K562 (cell line): ENCODE measurements at places on chromosomes 1 and 21. TPM values are rescaled to one million over a fixed set of nuclear protein-coding genes. Genes with fewer than 3 reads are reported as not detected.
A peak's percentile ranks its signal among the peaks of the same experiment; 100 is the strongest.

Gene FCMR
- total RNA-seq = 0.54 and 0.82 TPM in 2 replicates

Gene GPA33
- total RNA-seq = 0.07 and 0.13 TPM in 2 replicates

Gene TMEM125
- total RNA-seq = 0.45 TPM in 1 of 2 replicates, not detected in the other

Gene SERPINC1
- 0.62 and 1.1 TPM in 2 replicates for total RNA-seq

Gene CYP4Z1
- not detected in 2 replicates for total RNA-seq

DNA sequence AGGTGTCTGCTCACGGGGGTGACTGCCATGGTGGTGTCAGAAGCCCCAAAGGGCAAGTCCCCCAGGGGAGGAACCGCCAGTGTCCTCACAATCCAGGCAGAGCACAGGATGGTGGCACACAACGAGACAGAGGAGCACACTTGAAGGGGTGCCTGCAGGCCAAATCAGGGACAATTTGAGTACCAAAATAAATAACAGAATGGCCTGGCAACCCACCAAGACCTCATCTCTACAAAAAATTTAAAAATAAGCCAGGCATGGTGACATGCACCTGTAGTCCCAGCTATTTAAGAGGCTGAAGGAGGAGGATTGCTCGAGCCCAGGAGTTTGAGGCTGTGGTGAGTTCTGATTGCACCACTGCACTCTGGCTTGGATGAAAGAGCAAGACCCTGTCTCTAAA lies 38.2 kb downstream of the TIAM1 start:
- no peak overlapping the region for H3K4me3 ChIP-seq
- no peaks in the 10 kb centered on the region for H3K36me3 ChIP-seq
- H3K27me3 ChIP-seq = peaks cover 4% of the 10 kb centered on the region; the same call in 1 of the 2 replicates
- DNase-seq = no peak

GRCh38 chr1:20601129-20601825 lies 12.4 kb downstream of the CDA start:
- H3K27ac ChIP-seq = no peak overlapping the region
- no peak overlapping the region for H3K4me3 ChIP-seq
- DNase-seq = peak; percentile 70
- H3K36me3 ChIP-seq = no peaks in the 10 kb centered on the region
- peaks cover 7% of the 10 kb centered on the region; the same call in 1 of the 2 replicates for H3K27me3 ChIP-seq

- no peak for DNase-seq
- H3K27me3 ChIP-seq = no peaks in the 10 kb centered on the region
- peak overlapping the region; percentile 96 for H3K4me3 ChIP-seq
- H3K27ac ChIP-seq = peak overlapping the region; percentile 97
- H3K36me3 ChIP-seq = peaks cover 15% of the 10 kb centered on the region; the same call in 2 of the 3 replicates
- peaks cover 14% of the 10 kb centered on the region; the same call in 2 of the 3 replicates for H3K4me1 ChIP-seq
Measured at GRCh38 chr1:229507502-229507901, 639 bp downstream of the NUP133 start.

- H3K4me3 ChIP-seq = no peak overlapping the region
- no peak for DNase-seq
- no peak overlapping the region for H3K27ac ChIP-seq
- H3K4me1 ChIP-seq = no peaks in the 10 kb centered on the region
- no peaks in the 10 kb centered on the region for H3K36me3 ChIP-seq
Measured at GRCh38 chr1:20325407-20325843, 34.8 kb downstream of the VWA5B1 start.

- no peak for DNase-seq
- no peak overlapping the region for H3K27ac ChIP-seq
- no peaks in the 10 kb centered on the region for H3K4me1 ChIP-seq
- no peak overlapping the region for H3K4me3 ChIP-seq
- H3K36me3 ChIP-seq = no peaks in the 10 kb centered on the region
- no peaks in the 10 kb centered on the region for H3K27me3 ChIP-seq
Measured at GRCh38 chr1:107804134-107804533, 160.8 kb downstream of the VAV3 start.

GRCh38 chr1:239814306-239814881 lies 277.3 kb upstream of the FMN2 start:
- H3K4me1 ChIP-seq = no peaks in the 10 kb centered on the region
- H3K27me3 ChIP-seq = no peaks in the 10 kb centered on the region
- DNase-seq = no peak
- H3K27ac ChIP-seq = no peak overlapping the region
- H3K36me3 ChIP-seq = no peaks in the 10 kb centered on the region

DNA sequence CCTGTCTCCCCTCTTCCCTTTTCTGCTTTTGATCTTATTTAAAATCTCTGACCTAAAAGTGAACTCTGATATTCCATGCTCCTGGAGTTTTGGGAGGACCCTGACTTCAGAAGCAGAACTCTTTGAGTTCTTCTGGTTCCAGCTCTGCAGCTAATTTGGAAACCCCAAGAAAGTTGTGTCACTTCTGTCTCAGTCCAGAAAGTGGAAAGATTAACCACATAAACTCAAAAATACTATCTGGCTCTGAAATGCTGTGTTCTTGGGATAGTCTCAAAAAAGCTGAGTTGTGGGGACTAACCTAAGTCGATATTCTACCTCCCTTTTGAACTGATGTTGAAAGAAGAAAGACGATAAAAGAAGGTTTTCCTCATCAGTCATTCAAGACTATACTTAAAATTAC lies 59.8 kb downstream of the ITPKB start:
- H3K27ac ChIP-seq = no peak overlapping the region
- H3K36me3 ChIP-seq = no peaks in the 10 kb centered on the region
- no peak overlapping the region for H3K4me3 ChIP-seq
- peaks cover 6% of the 10 kb centered on the region for H3K4me1 ChIP-seq
- no peak for DNase-seq

DNA sequence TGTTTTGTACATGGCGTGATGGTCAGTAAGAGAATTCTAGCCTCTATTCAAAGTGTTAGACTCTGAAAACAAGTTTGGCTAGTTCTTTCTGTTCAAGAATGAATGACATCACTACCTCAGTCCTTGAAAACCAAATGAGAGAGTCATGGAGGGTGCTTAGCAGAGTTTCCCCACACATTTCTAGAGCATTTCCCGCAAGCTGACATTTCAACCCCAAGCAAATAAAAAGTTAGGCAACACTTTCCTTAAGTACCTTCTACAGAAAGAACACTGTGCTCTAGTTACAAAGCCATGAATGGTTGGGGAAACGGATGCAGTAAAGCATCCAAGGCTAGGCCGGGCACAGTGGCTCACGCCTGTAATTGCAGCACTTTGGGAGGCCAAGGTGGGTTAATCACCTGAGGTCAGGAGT lies 47.9 kb upstream of the SLC44A3 start:
- no peak overlapping the region for H3K4me3 ChIP-seq
- DNase-seq = no peak
- H3K36me3 ChIP-seq = no peaks in the 10 kb centered on the region
- no peaks in the 10 kb centered on the region; the same call in 2 of the 3 replicates for H3K27me3 ChIP-seq

DNA sequence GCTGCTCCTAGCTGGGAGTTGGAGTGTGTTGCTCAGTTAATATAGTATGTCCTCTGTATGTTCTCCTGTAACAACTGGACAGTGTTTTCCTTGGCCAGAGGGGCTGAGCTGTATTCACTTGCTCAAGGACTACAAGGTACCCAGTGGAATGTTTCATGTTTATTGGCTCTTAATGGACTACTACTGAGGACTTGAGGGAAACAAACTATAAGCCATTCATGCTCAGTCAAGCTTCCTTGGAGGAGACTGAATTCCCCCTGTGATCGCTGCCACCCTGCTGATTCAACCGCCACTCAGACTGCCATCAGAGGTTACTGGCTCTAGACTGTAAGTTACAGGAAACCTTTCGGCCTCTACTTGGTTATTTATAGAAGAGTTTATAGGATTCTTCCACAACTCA lies 166.6 kb downstream of the ZC3H11B start:
- DNase-seq = no peak
- no peak overlapping the region for H3K27ac ChIP-seq
- H3K4me1 ChIP-seq = no peaks in the 10 kb centered on the region
- H3K36me3 ChIP-seq = no peaks in the 10 kb centered on the region
- no peak overlapping the region for H3K4me3 ChIP-seq

DNA sequence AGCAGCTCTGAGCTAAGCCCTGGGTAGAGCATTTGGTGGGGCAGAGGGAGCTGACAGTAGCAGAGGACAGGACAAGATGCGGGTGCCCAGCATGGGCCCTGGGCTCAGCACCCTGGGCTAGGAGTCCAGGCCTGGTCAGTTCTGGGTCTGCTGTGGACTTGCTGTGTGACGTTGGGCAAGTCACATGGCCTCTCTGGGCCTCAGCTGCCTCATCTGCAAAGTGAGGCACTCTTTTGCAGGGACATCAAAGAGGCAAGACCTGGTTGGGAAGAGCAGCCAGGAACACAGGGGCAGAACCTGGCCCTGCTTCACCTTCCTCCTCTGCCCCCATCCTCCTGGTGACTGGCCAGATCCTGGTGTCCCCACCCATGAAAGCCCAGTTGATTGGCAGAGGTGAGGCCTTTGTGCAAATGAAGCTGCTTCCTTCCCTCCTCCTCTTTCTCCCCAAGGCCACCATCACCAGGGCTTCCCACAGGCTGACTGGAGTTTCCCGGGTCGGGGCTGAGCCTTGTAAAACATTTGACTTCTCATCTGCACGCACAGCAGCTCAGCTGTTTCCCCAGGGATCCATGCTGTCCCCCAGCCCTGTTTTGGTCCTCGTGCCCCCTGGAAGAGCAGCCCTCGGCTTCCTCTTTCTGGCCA lies 350.5 kb downstream of the MATN1 start:
- DNase-seq = no peak
- H3K27ac ChIP-seq = no peak overlapping the region

GRCh38 chr1:64839732-64840405 lies 95.0 kb downstream of the RAVER2 start:
- H3K27ac ChIP-seq = no peak overlapping the region
- no peak overlapping the region for H3K4me3 ChIP-seq
- H3K36me3 ChIP-seq = peaks cover 72% of the 10 kb centered on the region; the same call in 2 of the 3 replicates
- no peaks in the 10 kb centered on the region for H3K4me1 ChIP-seq

DNA sequence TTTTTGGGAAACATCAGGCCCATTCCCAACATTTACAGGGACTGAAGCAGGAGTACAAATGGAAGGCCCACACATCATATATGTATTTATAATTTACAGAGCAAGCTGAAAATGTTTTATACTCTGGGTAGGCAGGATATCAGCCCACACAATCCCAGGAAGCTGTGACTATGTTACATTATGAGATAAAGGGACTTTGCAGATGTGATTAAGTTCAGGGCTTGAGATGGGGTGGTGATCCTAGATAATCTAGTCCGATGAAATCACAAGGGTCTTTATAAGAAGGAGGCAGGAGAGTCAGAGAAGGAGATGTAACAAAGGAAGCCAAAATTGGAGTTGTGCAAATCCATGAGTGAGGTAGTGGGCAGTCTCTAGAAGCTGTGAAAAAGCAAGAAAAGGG lies 160.5 kb downstream of the PDE4B start:
- H3K27me3 ChIP-seq = no peaks in the 10 kb centered on the region
- no peak overlapping the region; the same call in 2 of the 3 replicates for H3K27ac ChIP-seq
- H3K4me3 ChIP-seq = no peak overlapping the region

DNA sequence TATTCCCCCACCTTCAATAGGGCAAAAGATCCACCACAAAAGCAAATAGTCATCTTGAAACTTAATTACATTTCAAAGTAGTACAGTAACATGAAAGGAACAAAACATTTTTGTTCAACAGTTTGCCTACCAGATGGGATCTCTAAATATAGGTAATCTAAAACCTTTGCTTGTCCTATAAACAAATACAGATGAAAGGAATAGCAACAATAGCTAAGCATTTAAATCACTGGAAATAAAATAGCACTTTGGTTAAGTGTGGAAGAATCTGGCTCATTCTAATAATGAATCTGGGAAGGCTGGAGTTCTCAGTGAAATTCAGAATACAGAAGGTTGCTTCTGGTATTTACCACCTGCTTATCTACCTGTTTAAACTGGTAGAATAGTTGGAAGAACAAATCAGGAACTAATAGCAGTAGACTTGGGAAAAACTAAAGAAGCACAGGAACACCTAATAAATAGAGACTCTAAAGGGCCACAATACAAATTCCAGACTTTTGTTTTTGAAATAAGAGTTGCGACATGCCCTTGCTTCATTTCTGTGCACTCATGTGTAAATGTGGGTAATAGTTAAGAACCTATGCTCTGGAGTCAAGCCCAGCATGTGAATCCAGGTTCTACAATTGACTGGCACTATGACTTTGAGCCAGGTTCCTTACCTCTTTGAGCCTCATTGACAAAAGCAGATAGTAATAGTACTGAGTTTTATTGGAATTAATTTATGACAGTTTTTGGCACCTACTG lies 2.3 kb upstream of the LYPLAL1 start:
- H3K27ac ChIP-seq = no peak overlapping the region
- no peak overlapping the region for H3K4me3 ChIP-seq
- H3K27me3 ChIP-seq = no peaks in the 10 kb centered on the region
- peaks cover 4% of the 10 kb centered on the region; the same call in 1 of the 3 replicates for H3K36me3 ChIP-seq

DNA sequence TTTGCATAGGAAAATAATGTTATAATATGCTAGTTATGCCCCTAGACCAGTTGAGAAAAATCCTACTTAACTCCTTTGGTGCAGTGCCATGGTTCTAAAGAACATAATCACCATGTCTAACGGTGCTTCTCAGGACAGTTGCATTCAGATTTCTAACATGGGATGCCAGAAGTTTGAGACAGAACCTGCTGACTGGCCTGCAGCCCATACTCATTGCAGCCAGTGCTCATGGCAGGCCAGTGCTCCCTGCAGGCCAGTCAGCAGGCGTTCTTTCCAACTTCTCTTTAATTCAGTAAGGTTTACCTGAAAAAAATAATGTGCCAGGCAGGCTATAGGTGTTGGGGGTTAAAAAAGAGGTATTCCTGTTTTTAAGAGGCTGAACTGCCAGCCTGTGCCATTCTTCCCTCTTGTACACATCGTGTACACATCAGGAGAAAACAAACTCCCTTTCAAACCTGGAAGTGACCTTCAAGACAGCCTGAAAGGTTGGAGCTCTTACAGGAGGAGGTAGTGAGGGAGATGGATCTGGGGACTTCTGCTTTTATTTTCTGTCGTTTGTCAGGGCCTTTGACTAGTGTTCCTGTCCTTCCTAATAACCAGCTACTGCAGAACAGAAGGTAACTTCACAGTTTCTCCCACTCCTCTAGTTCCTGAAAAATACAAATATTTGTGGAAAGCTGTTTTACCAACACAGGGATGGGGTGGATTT lies 146.0 kb upstream of the MAGI3 start:
- no peak overlapping the region for H3K4me3 ChIP-seq
- H3K4me1 ChIP-seq = no peaks in the 10 kb centered on the region; the same call in 1 of the 2 replicates
- H3K36me3 ChIP-seq = no peaks in the 10 kb centered on the region
- H3K27ac ChIP-seq = no peak overlapping the region

DNA sequence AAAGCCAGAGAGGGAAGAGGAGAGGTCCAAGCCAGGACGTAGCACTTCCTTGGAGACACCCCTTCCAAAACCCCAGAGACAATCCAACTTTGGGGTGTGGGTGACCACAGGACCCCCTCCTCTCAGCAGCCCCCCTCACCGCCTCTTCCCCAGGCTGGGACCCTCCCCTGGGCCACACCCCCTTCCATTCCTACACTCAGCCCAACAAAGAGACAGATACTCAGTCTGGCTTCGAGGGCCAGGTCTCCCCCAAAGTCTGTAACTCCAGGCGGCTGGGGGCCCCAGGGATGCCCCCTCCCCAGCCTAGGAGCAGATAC lies 1.4 kb downstream of the MEX3A start:
- DNase-seq = no peak
- no peaks in the 10 kb centered on the region for H3K27me3 ChIP-seq
- peaks cover 43% of the 10 kb centered on the region for H3K4me1 ChIP-seq
- peak overlapping the region; percentile 55 for H3K4me3 ChIP-seq
- peaks cover 20% of the 10 kb centered on the region; the same call in 1 of the 3 replicates for H3K36me3 ChIP-seq
- no peak overlapping the region for H3K27ac ChIP-seq
